ENCODE measurements at places on chromosomes 6 and 20.

GRCh38 chr6:21118216-21118780 lies 475.3 kb upstream of the SOX4 start:
- no peak for DNase-seq

DNA sequence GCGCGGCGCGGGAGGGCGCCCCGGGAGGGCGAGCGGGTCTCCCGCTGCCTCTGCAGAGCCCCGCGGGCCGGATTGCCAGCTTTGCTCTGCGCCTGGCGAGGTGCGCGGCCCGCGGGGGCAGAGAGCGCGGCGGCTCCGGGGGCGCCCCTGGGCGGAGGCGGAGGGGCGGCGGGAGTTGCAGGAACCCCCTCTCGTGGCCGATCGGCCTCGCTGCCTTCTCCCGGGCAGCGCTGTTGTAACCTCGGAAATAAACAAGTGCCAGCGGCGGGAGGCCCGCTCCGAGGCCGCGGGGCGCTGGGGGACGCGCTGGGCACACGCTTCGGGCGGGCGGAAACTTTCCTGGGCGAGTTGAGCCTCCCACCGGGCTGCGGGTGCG lies 1.2 kb downstream of the CDH4 start:
- no peak for DNase-seq

- no peak for DNase-seq
Measured at GRCh38 chr20:36085686-36086267, 68.8 kb upstream of the EPB41L1 start.

GRCh38 chr6:107342144-107342543 lies 117.2 kb downstream of the PDSS2 start:
- DNase-seq: no peak

- DNase-seq: no peak
Measured at GRCh38 chr6:24376871-24377270, 19.0 kb upstream of the DCDC2 start.

DNA sequence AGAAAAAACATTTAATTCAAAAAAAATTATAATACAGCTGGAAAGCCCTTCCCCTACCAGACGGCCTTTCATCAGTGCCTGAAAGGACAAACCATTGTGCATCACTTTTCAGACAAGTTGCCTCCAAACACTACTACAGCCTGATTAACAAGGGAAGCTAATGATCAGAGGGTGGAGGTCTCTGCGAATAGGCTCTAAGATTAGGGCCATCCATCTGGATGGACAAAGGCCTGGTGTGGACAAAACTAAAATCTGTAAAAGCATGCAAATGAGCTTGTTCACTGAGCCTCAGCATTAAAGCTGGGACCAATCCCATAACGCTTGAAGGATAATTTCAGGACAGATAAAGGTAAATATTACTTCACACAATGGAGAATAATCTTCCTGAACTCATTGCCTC lies 228.7 kb upstream of the PLN start:
- no peak for DNase-seq

- DNase-seq: no peak
Measured at GRCh38 chr6:47235421-47235820, 74.3 kb downstream of the TNFRSF21 start.

- no peak for DNase-seq
Measured at GRCh38 chr6:45590226-45590625, 212.5 kb upstream of the SUPT3H start.

GRCh38 chr6:81465859-81466258 lies 286.6 kb downstream of the TENT5A start:
- no peak for DNase-seq

GRCh38 chr20:54090230-54091119 lies 20.1 kb upstream of the BCAS1 start:
- DNase-seq: no peak

DNA sequence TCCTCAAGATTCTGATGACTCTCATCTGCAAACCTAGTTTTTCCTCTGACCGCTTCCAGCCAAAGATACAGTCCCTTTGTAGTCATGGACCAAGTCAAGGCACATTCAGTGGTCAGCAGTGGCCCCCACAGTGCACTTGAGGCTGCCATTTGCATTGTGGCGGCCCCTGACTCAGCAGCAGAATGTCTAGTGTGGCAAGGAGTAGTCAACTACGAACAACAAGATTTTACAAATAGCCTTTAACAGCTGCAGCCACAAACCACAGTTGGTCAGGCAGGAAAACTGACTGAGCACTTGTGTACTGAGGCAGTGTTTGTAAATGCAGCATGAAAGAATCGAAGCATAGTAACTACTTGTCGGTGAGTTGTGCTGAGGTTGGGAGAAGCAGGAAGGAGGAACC lies 49.6 kb downstream of the SLC2A12 start:
- DNase-seq: no peak

Data from central memory CD4-positive, alpha-beta T cell (primary cell).